ENCODE measurements at places on chromosomes 3 and 15.

DNA sequence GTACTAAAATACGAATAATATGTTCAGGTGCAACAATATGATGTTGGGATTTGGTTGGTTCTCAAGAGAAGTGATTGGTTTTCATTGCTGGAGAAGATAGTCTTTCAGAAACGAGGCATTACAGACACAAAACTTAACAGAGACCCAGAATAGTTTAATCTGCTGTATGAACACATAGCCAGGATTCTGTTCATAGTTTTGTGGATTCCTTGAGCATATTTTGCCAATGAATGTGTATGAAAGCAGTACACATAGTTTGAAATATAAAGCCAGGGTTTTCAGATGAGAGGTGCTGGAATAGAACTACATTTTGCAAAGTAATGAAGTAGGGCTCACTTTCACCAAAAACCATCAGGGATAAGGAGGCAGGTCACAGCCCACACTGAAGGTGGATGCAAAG lies 5.7 kb upstream of the MCTP2 start:
- DNase-seq = no peak

DNA sequence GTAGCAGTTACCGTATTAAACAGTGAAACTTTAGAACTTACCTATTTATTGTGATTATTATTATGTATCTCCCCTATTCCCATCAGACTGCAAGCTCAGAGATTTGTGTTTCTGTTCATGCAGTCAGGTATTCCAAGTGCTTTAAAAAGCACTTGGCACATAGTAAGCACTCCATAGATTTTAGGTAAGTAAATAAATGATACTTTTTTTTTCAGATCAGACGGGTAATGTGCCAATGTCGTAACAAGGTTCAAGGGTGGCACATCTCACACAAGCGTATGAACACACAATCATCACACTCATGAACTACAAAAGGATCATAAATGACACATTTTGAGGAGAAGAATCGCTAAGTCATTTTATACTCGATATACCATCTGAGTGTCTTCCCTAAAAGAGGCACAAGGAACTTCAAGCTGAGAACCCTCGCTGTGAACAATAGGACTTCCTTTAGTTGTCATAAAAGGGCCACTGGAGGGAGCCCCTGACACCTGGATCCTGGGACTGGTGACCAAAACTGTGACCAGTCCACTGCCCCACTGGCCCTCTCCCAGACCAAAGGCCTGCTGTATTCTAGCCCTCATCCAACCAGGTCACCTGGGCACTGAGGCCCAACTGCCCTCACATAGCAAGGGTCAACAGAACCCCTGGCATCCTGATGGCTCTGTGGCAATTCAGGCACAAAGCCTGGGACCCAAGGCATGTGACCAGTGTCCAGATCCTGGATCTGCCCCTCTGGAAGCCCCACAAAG lies 32.1 kb downstream of the KIF9 start:
- peak; percentile 32 for DNase-seq

- DNase-seq = peak; percentile 30
Measured at GRCh38 chr3:40845447-40845846, 320.7 kb downstream of the ZNF621 start.

DNA sequence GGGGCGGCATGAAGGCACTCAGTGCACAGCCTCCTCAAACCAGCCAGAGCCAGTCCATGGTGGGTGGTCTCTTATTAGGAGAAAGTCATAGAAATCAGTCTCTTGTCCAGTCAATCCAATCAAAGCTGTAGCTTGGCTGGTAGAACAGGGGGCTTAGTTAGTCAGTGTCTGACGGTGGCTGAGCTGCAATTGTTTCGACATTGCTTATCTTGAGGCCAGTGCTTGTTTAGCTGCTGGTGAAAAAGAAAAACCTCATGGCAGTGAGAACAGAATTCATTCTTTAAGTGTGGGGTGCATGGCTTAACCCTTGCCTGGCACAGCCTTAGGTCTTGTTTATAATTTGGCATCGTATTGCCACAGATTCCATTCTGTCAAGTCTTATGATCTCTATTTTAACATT lies 53.9 kb downstream of the FGD5 start:
- DNase-seq = no peak

DNA sequence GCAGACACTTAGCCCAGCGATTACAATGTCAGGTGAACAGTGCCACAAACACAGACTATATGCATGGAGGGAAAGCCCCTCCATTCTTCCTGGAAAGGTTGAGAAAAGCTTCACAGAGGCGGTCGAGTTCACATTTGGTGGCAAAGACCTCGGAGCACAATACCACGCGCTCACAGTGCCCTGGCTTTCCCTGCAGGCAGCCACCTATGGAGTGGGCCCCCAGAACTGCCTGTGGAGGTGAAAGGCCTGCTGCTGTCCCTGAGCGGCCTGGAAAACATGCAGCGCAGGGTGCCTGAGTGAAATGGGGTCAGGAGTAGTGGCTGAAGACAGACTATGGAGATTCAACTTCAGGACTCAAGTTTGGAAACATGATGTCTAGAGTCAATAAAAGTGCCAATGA lies 26.9 kb downstream of the PDIA5 start:
- no peak for DNase-seq

- DNase-seq = peak; percentile 32
Measured at GRCh38 chr15:70880781-70881180, 11.5 kb downstream of the THAP10 start.

DNA sequence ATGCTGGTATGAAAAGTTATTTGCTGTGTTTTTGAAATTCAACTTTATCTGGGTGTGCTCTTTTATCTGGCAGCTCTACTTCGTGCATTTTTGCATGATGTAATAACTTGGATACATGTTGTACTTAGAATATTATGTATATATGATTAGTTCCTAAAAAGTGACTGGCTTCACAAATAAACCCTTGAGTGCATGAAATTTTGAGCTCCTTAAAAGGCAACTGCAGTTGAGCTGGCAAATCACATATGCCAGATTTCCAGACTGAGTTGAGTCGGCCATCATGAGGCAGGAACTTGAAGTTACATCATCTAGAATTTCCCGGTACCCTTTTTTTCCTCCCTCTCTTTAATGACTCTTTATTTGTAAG lies 162.5 kb downstream of the FNDC3B start:
- no peak for DNase-seq

DNA sequence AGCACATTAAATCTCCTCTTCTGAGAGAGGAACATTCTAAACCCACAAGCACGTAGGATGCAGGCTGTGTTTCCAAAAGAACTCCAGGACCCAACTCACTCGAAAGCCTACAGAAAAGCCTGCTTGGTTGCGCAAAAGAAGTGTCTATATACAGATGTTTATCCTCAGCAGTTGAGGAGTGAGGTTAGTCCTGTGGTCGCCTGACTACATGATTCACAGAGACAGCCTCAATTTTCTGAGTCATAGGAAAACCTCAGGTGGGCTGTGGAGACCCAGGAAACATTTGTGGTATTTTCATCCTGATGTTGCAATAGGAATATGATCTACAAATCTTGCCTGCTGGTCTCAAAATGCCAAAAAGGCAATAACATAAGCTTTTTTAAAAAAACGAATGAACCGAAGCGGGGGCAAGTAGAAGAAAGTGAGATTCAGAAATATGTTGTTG lies 183.8 kb upstream of the THRB start:
- peak; percentile 98 for DNase-seq

- no peak for DNase-seq
Measured at GRCh38 chr3:54014067-54014466, 108.3 kb upstream of the CACNA2D3 start.

DNA sequence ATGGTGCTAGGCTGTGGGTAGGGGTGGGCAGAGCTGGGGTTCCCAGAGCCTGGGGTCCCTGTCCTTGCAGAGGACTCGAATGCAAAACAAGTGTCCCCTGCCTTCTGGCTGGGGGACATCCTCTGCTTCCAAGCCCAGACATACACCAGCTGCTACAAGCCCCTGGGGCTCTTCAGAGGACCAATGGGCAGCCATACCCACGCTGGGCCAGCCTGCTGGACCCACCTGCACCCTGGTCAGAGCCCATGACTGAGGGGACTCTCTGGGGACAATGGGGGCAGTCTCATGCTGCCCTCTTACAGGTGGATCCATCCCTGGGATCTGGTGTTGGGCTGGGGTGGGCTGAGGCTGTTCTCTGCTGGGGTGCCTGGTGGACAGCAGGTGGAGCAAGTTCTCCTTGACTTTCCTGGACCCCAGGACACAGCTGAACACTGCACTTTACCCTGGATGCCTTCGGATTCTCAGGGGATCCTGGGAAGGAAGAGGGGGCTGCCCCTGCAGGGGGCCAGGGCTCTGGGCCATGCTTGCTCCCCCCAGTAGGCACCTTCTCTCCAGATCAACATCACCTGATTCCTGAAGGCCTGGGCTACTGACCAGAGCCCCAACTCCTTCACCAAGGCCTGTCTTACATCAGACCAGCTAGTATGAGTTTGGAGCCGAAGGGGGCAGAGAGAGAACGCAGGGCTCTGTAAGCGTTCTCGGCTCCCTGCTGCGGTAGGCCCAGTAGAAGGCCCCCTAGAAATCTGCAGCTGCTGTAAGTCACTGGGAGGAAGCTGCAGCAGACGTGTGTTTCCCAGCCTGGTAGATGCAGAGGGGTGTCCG lies 7.2 kb upstream of the COMMD4 start:
- no peak for DNase-seq

DNA sequence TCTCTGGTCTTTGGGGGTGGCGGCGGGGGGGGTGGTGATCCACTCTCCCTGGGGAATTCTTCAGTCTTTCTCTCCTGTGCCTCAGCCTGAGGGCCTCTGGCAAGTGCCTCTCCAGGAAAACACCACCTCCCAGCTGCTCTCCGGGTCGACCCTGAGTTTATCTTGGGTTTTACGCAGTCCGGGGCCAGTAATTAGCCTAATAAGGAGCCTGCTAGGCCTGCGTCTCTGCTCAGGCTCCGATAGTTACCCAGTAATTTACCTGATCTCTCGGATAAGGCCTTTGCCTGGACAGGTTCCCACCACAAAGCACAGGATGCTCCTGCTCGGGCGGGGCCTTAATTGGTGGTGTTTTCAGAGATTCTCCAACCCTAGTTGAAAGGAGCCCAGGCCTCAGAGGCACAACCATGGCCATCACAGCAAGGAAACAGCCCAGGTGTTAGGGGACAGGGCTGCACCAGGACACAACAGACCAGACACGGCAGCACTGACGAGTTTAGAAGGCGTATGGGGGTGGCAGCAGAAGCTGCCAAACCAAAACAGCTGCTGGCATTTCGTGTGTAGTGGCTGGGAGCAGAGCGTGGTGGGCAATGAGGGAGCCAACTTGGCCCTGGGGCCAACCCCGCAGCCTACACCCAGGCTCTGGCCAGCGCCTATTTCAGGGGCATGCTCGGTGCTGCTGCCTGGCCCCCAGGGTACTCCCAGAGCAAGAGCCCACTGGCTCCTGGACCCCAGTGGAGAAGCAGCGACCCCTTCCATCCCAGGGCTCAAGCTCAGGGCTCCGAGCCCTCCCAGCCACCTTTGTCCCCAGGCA lies 71.4 kb downstream of the KLF13 start:
- no peak for DNase-seq

DNA sequence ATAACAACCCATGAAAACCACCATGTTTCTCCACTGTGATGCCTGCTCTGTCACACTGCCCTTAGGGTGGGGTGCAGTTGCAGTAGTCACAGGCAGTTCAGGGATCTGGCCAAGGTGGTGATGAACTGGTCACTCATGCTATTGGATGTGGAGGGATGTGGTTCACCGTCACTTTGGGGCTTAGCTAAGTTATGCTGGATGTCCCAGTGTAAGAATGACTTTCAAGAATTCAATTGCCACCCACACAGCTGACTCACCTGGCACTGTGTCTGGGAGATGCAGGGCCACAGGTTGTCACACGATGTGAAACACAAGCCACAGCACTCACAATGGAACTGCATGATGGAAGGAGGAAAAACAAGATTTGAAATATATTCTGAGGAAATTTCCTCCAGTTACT lies 146.1 kb upstream of the CTNNB1 start:
- no peak for DNase-seq

- no peak for DNase-seq
Measured at GRCh38 chr15:52445553-52445952, 83.1 kb downstream of the MYO5A start.

DNA sequence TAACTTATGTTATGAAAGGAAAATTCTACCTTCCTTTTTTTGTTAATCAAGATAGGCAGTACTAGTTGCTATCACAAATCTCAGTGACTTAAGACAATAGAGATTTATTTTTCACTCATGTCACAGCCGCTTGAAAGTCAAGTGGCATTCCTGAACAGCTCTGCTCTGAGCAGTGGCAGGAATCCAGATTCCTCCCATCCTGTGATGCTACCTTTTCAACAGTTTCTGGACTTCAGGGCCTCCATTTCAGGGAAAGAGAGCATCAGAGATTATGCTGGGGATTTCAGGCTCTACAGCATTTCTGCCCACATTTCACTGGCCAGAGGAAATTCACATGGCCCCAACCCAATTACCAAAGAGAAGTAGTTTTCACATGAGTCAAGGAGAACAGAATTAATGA lies 83.4 kb downstream of the IL1RAP start:
- DNase-seq = no peak

DNA sequence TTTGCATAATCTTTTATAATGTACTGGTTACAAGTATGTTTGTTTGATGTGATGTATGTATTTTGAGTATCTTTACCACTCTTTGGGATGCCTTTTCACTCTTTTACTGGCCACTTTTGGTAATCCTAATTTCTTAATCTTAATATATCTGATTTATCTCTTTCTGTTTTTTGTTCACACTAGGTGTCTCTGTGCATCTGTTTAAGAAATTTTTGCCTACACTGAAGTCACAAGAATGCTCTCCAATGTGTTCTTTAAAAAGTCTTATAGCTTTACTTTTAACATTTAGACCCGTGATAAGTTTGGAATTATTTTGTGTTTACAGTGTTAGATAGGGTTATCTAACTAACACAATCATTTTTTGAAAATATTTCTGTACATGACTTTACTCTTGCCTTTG lies 659.1 kb downstream of the SI start:
- no peak for DNase-seq

GRCh38 chr3:184823990-184824389 lies 12.0 kb downstream of the VPS8 start:
- DNase-seq = no peak

DNA sequence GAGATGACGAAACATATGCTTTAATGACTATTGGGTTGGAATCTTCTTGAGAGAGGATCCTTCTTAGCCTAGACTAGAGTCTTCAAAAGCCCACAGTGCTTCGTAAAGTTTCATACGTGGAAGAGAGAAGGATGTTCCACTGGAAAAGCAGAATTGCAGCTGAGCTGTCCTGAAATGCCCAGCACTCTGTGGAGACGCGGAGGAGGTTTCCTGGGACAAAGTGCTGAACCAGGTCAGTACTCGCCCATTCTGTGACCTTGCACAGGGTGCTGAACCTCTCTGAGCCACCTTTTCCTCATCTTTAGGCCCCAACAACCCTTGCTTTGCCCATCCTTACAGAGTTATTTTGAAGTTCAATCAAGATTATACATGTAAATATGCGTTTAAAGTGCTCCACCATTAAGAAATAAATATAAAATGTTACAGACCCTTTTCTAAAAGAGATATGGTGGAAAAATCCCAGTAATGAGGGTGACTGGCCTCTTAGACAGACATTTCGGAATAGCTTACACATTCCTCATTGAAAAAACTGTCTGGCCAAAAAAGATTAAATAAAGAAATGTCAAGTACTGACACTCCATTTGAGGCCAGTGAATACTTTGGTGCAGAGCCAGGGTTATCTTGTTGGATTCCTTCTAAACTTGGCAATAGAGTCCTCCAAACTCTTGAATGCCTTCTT lies 4.2 kb upstream of the MAGEF1 start:
- DNase-seq = no peak

GRCh38 chr3:64144241-64144900 lies 80.9 kb downstream of the PRICKLE2 start:
- no peak for DNase-seq

All from HT1080 (cell line).